ENCODE measurements at places on chromosomes 12 and 14. TPM values are rescaled to one million over a fixed set of nuclear protein-coding genes. Genes with fewer than 3 reads are reported as not detected.

DNA sequence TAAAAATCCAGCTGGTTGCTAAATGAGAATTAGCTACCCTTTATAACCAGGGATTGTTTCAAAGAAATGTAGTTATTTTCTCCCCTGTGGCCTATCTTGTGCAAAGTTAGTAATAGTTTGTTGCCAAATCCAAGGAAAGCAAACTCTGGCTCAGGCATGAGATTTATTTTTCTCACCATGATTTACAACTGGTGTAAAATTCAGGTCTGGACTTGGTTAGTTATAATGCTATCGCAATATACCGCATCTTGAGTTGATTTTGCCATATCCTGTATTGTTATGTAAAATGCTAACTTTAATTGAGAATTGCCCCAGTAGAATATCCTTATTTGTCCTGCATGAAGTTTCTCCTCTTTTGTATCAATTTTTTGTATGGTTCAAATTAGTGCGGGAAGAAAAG lies 135.5 kb downstream of the CRADD start:
- no peak overlapping the region for H3K4me3 ChIP-seq
- no peak for DNase-seq
- H3K4me1 ChIP-seq, result peaks cover 23% of the 10 kb centered on the region
- H3K36me3 ChIP-seq, result no peaks in the 10 kb centered on the region

GRCh38 chr12:52019113-52019770 lies 12.5 kb downstream of the TAMALIN start:
- H3K27me3 ChIP-seq, result peaks cover 58% of the 10 kb centered on the region
- no peak for DNase-seq
- peaks cover 29% of the 10 kb centered on the region for H3K4me1 ChIP-seq
- peaks cover under 1% of the 10 kb centered on the region for H3K36me3 ChIP-seq
- no peak overlapping the region for H3K4me3 ChIP-seq

GRCh38 chr14:37081218-37081617 lies 91.2 kb downstream of the SLC25A21 start:
- no peak overlapping the region for H3K4me3 ChIP-seq
- H3K36me3 ChIP-seq, result no peaks in the 10 kb centered on the region
- H3K27ac ChIP-seq, result no peak overlapping the region
- no peaks in the 10 kb centered on the region for H3K4me1 ChIP-seq

The RNASE7 gene
- not detected for total RNA-seq

The JPH4 gene
- total RNA-seq, result 8.3 TPM

The NRXN3 gene
- 19.8 TPM for total RNA-seq

GRCh38 chr14:23723911-23724310 lies 87.7 kb downstream of the DHRS2 start:
- no peak overlapping the region for H3K4me3 ChIP-seq
- H3K36me3 ChIP-seq, result no peaks in the 10 kb centered on the region
- H3K4me1 ChIP-seq, result no peaks in the 10 kb centered on the region
- H3K27ac ChIP-seq, result no peak overlapping the region
- H3K27me3 ChIP-seq, result no peaks in the 10 kb centered on the region
- DNase-seq, result no peak

Data from type B pancreatic cell (in vitro differentiated cells).